ENCODE measurements at places on chromosomes 1 and 21. TPM values are rescaled to one million over a fixed set of nuclear protein-coding genes. Genes with fewer than 3 reads are reported as not detected.

Gene DISP1
- total RNA-seq = 12.8 TPM

GRCh38 chr1:94768036-94768435, 52.1 kb upstream of the SLC44A3 start:
- no peak overlapping the region for H3K27ac ChIP-seq
- DNase-seq = no peak
- no peaks in the 10 kb centered on the region for H3K36me3 ChIP-seq
- H3K4me3 ChIP-seq = no peak overlapping the region

- DNase-seq = no peak
- H3K4me1 ChIP-seq = no peaks in the 10 kb centered on the region
- no peaks in the 10 kb centered on the region for H3K36me3 ChIP-seq
Measured at GRCh38 chr1:222021129-222021528, 279.2 kb upstream of the DUSP10 start.

DNA sequence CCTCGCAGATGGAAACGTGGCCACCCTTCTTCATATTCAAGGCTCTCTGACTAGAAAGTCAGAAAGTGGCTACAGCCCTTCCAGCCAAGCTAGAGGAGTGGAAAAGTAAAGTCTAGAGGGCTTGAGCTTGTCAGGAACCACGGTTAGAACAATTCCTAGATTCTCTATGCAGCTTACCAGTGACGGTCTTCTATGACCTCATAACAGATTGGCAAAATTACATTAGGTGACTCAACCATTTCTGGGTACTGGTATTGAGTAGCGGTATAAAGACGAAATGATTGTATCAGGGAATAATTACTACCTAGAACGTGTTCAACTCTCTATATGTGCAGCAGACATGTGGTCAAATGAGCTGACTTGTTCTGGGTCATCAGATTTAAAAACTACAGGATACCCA, 155.0 kb upstream of the RUNX1 start:
- peaks cover 17% of the 10 kb centered on the region for H3K4me1 ChIP-seq
- H3K27ac ChIP-seq = peak overlapping the region; percentile 79
- H3K36me3 ChIP-seq = no peaks in the 10 kb centered on the region
- DNase-seq = no peak

GRCh38 chr21:36551731-36552433, 72.0 kb upstream of the CLDN14 start:
- no peak overlapping the region for H3K27ac ChIP-seq
- H3K4me1 ChIP-seq = peaks cover 9% of the 10 kb centered on the region
- no peaks in the 10 kb centered on the region for H3K36me3 ChIP-seq
- no peak for DNase-seq

DNA sequence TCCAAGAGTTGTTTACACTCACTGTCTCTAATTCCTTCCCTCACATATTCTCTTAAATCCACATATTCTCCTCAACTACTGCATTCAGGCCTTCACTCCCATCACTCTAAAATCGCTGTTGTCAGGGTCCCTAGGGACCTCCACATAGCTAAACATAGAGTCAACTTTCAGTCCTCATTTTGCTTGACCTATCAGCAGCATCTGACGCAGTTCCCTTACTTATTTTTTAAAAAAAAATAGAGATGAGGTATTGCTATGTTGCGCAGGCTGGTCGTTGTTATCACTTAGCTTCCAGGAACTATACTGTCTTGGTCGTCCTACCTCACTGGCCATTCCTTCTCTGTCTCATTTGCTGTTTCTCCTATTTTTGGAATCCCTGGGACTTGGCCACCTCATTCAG, 11.7 kb upstream of the PLEKHO1 start:
- H3K27ac ChIP-seq = no peak overlapping the region
- no peaks in the 10 kb centered on the region for H3K27me3 ChIP-seq
- peak; percentile 51 for DNase-seq
- no peaks in the 10 kb centered on the region for H3K36me3 ChIP-seq

GRCh38 chr1:36384542-36385409, 948 bp downstream of the STK40 start:
- H3K27me3 ChIP-seq = no peaks in the 10 kb centered on the region
- peak overlapping the region; percentile 97 for H3K27ac ChIP-seq
- peak overlapping the region; percentile 87 for H3K4me3 ChIP-seq
- H3K36me3 ChIP-seq = no peaks in the 10 kb centered on the region
- DNase-seq = peak; percentile 36
- H3K4me1 ChIP-seq = peaks cover 19% of the 10 kb centered on the region

- no peak overlapping the region for H3K4me3 ChIP-seq
- H3K36me3 ChIP-seq = no peaks in the 10 kb centered on the region
- H3K4me1 ChIP-seq = no peaks in the 10 kb centered on the region
- DNase-seq = no peak
- H3K27me3 ChIP-seq = no peaks in the 10 kb centered on the region
Measured at GRCh38 chr21:33857846-33858666, 57.5 kb downstream of the ATP5PO start.

Gene AKR7A3
- 0.74 TPM for total RNA-seq

GRCh38 chr1:21511579-21512522, 2.6 kb downstream of the ALPL start:
- no peak overlapping the region for H3K4me3 ChIP-seq
- H3K27me3 ChIP-seq = peaks cover 20% of the 10 kb centered on the region
- H3K4me1 ChIP-seq = no peaks in the 10 kb centered on the region
- peak overlapping the region; percentile 46 for H3K27ac ChIP-seq

DNA sequence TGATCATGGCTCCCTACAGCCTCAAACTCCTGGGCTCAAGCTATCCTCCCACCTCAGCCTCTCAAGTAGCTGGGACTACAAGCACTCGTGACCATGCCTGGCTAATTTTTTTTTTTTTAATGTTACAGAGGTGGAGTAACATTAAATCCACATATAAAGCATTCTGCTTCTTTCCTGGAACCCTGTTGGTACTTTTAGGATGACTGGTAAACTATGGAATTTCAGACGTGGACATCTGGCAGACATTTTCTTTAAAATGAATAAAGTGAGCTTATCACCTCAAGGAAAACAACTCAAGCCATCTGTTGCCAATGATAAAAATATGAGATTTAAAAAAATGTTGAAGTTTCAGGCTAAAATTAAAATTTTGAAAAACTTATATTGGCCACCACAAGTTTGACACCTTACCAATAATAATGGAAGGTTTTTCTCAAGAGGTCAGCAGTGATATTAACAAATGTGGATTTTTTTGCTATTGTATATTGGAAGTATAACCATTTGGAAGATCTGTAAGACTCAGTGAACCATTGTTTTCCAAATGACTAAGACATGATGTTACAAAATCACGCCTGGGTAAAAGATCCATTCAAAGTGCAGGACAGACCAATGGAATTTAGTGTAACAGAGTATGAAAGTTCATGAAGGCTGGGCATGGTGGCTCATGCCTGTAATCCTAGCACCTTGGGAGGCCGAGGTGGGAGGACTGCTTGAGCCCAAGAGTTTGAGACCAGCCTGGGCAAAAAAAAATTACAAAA, 52.7 kb upstream of the EIF4G3 start:
- H3K4me3 ChIP-seq = no peak overlapping the region
- H3K36me3 ChIP-seq = peaks cover 6% of the 10 kb centered on the region
- DNase-seq = no peak
- no peaks in the 10 kb centered on the region for H3K4me1 ChIP-seq
- no peak overlapping the region for H3K27ac ChIP-seq

DNA sequence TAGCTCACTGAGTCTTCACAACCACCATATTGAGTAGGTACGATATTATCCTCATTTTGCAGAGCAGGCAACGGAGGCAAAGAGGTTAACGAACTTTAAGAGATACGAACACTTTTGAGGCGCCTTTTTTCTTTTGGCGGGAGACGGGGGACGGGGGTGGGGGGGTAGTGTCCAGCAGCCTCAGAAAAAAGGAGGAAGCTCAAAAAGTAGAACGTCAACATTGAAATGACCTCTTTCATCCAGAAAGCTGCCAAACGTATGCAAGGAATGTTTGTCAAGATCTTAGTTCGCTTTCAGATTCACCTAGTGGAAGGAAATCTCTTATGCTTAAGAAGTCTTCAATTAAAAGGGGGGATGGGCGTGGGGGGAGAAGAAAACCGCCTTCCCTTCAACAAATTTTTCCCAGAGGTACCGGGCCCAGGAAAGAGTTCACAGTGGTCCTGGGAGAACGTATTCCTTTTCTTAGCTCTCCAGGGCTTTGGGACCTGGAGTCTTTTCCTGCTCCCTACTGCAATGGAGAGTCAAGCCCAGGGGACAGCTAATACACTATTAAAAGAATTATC, 1.1 kb upstream of the PCAT6 start:
- peaks cover 7% of the 10 kb centered on the region for H3K27me3 ChIP-seq
- no peaks in the 10 kb centered on the region for H3K36me3 ChIP-seq
- no peak for DNase-seq
- H3K27ac ChIP-seq = no peak overlapping the region

Gene IGSF9
- 4.9 TPM for total RNA-seq
